ENCODE measurements at places on chromosomes 6 and 20.

- H3K4me3 ChIP-seq, result no peak overlapping the region
- no peak overlapping the region for H3K27ac ChIP-seq
- H3K27me3 ChIP-seq, result peaks cover under 1% of the 10 kb centered on the region
- H3K4me1 ChIP-seq, result peaks cover 3% of the 10 kb centered on the region
- H3K36me3 ChIP-seq, result no peaks in the 10 kb centered on the region
These were observed 45.1 kb upstream of the BHLHE23 start for GRCh38 chr20:63051911-63052310.

- H3K27ac ChIP-seq, result no peak overlapping the region
- DNase-seq, result no peak
- H3K36me3 ChIP-seq, result no peaks in the 10 kb centered on the region
- H3K27me3 ChIP-seq, result peaks cover 2% of the 10 kb centered on the region
- H3K4me3 ChIP-seq, result no peak overlapping the region
- H3K4me1 ChIP-seq, result no peaks in the 10 kb centered on the region
These were observed 416.0 kb downstream of the PLCB1 start for GRCh38 chr20:8547968-8548588.

DNA sequence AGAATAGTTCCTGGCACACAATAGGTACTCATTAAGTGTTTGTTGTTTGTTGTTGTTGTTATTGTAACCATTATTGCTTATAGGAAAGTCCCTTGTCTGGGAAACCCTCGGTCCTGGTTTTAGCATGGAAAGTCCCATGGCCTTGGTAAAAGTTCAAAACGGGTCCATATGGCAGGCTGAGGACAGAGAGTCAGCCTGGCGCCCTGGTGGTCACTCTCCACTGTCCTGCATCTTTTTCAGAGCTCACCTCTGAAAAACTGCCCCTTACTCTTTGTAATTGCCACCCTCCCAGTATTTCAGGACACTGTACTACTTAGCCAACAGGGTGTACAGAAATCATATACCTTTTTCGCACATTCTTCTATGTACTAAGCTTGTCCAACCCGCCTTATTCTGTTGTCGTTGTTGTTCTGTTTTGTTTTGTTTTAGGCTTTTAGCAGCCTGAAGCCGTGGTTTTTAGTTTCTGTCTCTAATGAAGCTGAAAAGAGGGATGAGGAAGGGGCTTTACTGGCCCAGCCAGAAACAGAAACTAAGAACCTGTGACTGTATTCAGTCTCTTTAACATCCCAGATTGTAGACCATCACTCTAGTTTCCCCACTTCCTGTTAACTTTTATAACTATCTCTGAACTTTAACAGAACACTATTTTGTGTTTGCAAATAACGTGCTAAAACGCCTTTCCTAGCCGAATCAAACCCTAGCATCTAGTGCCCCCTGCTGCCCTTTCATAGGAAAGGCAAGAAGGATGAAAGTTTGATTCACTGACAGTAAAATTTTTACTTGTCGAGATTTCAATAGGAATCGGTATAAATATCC is 7.6 kb upstream of the TMEM14A start:
- DNase-seq, result peak; percentile 41
- H3K4me1 ChIP-seq, result peaks cover 3% of the 10 kb centered on the region
- no peaks in the 10 kb centered on the region for H3K27me3 ChIP-seq

GRCh38 chr6:159646733-159647132 is 46.3 kb downstream of the SOD2 start:
- H3K27ac ChIP-seq, result no peak overlapping the region
- DNase-seq, result no peak
- no peaks in the 10 kb centered on the region for H3K4me1 ChIP-seq
- H3K4me3 ChIP-seq, result no peak overlapping the region
- H3K27me3 ChIP-seq, result peaks cover 5% of the 10 kb centered on the region

GRCh38 chr20:38685853-38686473 is 38.3 kb upstream of the SLC32A1 start:
- no peak overlapping the region for H3K4me3 ChIP-seq
- no peak overlapping the region for H3K27ac ChIP-seq
- peaks cover 3% of the 10 kb centered on the region for H3K4me1 ChIP-seq
- peaks cover 2% of the 10 kb centered on the region for H3K27me3 ChIP-seq
- DNase-seq, result peak; percentile 79

DNA sequence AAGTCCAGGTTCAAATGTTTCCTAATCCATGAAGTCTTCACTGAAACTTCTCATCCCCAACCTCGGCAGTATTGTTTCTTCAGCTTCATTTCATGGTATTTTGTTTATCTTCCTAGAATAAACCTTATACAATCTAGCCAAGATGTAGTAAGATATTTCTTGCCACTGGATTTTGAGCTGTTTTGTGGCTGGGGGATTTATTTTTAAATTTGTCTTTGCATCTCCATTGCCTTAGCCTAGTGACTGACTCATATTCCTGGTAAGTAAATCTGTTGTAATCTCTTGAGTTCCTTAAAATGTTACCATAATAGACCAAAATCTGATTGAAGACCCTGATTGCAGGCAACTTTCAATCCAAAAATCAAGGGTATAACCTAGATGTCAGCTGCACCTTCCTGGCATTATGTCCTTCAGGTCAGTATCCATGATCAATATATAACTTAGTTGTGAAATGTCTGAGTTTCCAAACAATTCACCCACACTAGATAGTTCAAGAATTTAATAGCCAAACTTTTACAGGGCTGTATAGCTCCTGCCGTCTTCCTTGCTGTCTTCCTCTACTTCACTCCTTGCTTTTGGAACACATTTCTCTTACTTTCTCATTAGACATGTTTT is 4.7 kb upstream of the TRMT11 start:
- no peaks in the 10 kb centered on the region for H3K4me1 ChIP-seq
- no peaks in the 10 kb centered on the region for H3K36me3 ChIP-seq
- H3K4me3 ChIP-seq, result no peak overlapping the region
- H3K27me3 ChIP-seq, result no peaks in the 10 kb centered on the region
- DNase-seq, result no peak
- H3K27ac ChIP-seq, result no peak overlapping the region

DNA sequence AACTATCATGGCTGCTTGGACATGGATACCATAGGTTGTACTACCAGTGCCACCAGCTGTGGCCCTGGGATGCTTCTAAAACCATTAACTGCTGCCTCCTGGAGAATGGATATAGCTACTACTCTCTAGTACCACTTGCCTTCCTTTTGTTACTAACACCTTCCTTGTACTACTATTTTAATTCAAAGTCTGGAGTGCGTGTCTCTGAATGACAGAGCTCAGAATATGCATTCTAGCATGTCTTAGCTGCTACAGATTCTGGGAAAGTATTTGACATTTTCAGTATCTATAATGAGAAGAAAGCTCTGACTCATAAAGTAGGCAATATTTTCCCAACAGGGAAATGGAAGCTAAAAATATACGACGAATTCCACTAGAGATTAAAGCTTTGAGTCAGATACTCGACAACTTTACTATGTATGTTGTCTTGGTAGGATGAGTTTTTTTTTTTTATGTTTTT is 112.3 kb downstream of the PFDN4 start:
- H3K36me3 ChIP-seq, result no peaks in the 10 kb centered on the region
- H3K27me3 ChIP-seq, result peaks cover 2% of the 10 kb centered on the region
- H3K27ac ChIP-seq, result no peak overlapping the region
- no peaks in the 10 kb centered on the region for H3K4me1 ChIP-seq

DNA sequence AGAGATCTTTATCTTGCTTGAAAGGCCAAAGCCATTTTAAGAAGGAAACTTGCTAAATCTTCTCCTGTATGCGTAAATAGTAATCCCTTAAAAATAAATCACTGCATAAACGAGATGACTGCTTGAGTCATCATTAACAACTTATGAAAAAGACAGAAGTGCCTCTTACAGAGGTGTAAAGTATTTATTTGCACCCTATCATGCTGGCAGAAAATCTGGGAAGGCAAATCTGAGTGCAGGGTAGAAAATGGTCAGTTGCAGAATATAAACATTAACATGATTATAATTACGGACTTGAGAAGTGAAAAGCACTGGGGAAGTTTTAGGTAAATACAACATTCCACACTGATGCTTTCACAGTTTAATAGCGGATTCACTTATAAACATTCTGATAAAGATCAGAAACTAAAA is 67.5 kb upstream of the FBXO30 start:
- H3K27me3 ChIP-seq, result no peaks in the 10 kb centered on the region
- H3K4me3 ChIP-seq, result no peak overlapping the region
- no peak for DNase-seq
- H3K4me1 ChIP-seq, result peaks cover 7% of the 10 kb centered on the region

- H3K27me3 ChIP-seq, result peaks cover 9% of the 10 kb centered on the region
- H3K4me1 ChIP-seq, result no peaks in the 10 kb centered on the region
- no peaks in the 10 kb centered on the region for H3K36me3 ChIP-seq
- H3K27ac ChIP-seq, result no peak overlapping the region
- DNase-seq, result no peak
- no peak overlapping the region for H3K4me3 ChIP-seq
These were observed 15.4 kb downstream of the COL20A1 start for GRCh38 chr20:63308218-63308911.

- H3K27ac ChIP-seq, result no peak overlapping the region
- H3K4me3 ChIP-seq, result no peak overlapping the region
- no peaks in the 10 kb centered on the region for H3K27me3 ChIP-seq
- no peaks in the 10 kb centered on the region for H3K4me1 ChIP-seq
These were observed 26.4 kb downstream of the ZNF391 start for GRCh38 chr6:27414996-27415395.

DNA sequence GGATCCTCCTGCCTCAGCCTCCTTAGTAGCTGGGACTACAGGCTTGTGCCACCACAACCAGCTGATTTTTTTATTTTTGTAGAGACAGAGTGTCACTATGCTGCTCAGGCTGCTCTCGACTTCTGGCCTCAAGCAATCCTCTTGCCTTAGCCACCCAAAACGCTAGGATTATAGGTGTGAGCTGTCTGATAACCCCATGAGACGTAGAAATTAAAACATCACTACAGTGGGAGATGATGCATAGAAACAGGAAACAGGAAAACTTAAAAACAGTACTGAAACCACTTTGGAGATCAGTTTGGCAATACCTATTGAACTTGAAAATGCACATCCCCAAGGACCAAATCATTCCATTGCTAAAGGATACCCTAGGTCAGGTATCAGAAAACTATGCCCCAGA is 10.8 kb downstream of the SENP6 start:
- H3K27me3 ChIP-seq, result peaks cover 2% of the 10 kb centered on the region
- no peak for DNase-seq
- H3K4me1 ChIP-seq, result peaks cover 68% of the 10 kb centered on the region
- H3K4me3 ChIP-seq, result no peak overlapping the region
- H3K27ac ChIP-seq, result no peak overlapping the region
- H3K36me3 ChIP-seq, result peaks cover 8% of the 10 kb centered on the region

- no peak for DNase-seq
- H3K4me3 ChIP-seq, result no peak overlapping the region
- no peak overlapping the region for H3K27ac ChIP-seq
- H3K36me3 ChIP-seq, result no peaks in the 10 kb centered on the region
- H3K27me3 ChIP-seq, result peaks cover 3% of the 10 kb centered on the region
- H3K4me1 ChIP-seq, result peaks cover 35% of the 10 kb centered on the region
These were observed 5.0 kb upstream of the TRAF3IP2 start for GRCh38 chr6:111610548-111611172.

DNA sequence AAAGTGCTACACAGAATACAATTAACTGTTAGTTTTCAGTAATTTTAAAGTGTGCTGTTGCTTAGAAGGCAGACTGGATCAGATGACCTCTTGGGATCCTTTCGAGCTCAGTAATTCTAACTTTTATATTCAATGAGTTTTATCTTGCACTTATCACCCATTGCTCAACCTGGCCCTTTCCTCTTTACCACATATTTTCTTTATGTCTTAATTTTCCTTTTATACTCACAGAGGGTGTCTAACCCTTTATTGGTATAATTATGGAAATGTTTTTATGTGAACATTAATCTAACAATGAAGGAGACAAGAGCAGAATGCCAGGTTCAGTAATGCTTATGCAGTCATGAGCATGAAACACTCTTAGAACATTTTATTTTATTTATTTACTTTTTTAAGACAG is 39.7 kb upstream of the CARMIL1 start:
- DNase-seq, result no peak
- no peak overlapping the region for H3K27ac ChIP-seq
- H3K4me1 ChIP-seq, result peaks cover 3% of the 10 kb centered on the region
- no peaks in the 10 kb centered on the region for H3K27me3 ChIP-seq

GRCh38 chr6:38792356-38792755 is 77.2 kb downstream of the DNAH8 start:
- H3K4me1 ChIP-seq, result peaks cover 31% of the 10 kb centered on the region
- no peaks in the 10 kb centered on the region for H3K36me3 ChIP-seq
- H3K4me3 ChIP-seq, result no peak overlapping the region

DNA sequence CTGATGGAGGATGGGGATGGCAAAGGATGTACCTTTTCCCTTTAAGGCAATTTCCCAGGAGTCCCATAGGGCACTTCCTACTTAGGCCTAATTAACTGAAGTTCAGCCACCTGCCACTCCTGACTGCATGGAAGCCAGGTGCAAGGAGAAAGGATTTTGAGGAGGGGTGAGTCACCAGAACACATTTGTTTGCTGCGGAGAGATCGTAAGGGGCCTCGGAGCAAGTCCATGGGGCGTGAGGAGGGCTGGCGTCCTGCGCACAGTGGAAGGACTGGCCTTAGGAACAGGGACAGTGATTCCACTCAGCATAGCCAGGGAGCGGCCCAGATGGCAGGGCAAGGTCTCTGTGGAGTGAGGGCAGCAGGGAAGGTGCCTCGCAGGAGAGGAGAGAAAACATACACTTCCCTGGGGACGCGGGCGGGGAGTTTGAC is 11.8 kb upstream of the MAP1LC3A start:
- H3K27me3 ChIP-seq, result peaks cover 5% of the 10 kb centered on the region
- H3K4me1 ChIP-seq, result peaks cover 2% of the 10 kb centered on the region
- H3K4me3 ChIP-seq, result no peak overlapping the region

- H3K36me3 ChIP-seq, result peaks cover 10% of the 10 kb centered on the region
- no peak for DNase-seq
- peaks cover 18% of the 10 kb centered on the region for H3K27me3 ChIP-seq
- peak within 1 kb of the TSS; percentile 99 for H3K4me3 ChIP-seq
- peaks cover 45% of the 10 kb centered on the region for H3K4me1 ChIP-seq
These were observed at the start of gene PRRT1 for GRCh38 chr6:32151863-32152768. TSS of gene PRRT1 (minus strand) at chr6:32151939. CDS start at chr6:32151827, 112 bp downstream.

Measured in endothelial cell (in vitro differentiated cells).